ENCODE measurements at places on chromosomes 5 and 9.

DNA sequence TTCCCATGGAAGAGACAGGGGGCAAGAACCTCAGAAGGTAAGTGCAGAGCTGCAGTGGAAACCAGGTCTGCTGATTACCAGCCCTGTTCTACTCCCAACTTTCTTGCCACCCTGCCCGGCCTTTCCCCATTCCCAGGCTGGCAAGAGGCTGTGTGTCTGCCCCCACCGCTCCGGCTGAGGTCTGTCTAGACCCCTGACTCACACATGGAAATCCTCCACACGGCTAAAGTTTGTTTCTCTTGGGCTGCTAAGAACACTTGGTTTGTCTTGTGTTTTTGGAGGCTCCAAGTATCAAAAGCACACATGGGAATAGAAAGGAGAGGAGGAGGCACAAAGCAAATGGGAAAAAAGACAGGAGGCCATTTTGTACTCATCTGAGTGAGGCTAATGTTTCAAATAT is 168.3 kb downstream of the GABBR2 start:
- no peak for DNase-seq

GRCh38 chr9:114303571-114303970 is 19.3 kb upstream of the ORM1 start:
- no peak for DNase-seq

GRCh38 chr9:87181670-87182069 is 234.4 kb upstream of the GAS1 start:
- DNase-seq = no peak

GRCh38 chr9:129665389-129665775 is at the start of gene PRRX2:
TSS of gene PRRX2 (plus strand) at chr9:129665647. CDS start at chr9:129665868, 221 bp downstream.
- DNase-seq = no peak

- peak; percentile 65 for DNase-seq
Measured at GRCh38 chr9:18606281-18606680, 132.3 kb downstream of the ADAMTSL1 start.

- DNase-seq = no peak
Measured at GRCh38 chr9:132216861-132217619, 55.2 kb downstream of the NTNG2 start.

GRCh38 chr5:112491257-112491656 is 72.2 kb upstream of the EPB41L4A start:
- DNase-seq = peak; percentile 26

GRCh38 chr9:6884101-6884500 is 126.3 kb downstream of the KDM4C start:
- no peak for DNase-seq

- DNase-seq = no peak
Measured at GRCh38 chr5:31214229-31214628, 20.7 kb downstream of the CDH6 start.

DNA sequence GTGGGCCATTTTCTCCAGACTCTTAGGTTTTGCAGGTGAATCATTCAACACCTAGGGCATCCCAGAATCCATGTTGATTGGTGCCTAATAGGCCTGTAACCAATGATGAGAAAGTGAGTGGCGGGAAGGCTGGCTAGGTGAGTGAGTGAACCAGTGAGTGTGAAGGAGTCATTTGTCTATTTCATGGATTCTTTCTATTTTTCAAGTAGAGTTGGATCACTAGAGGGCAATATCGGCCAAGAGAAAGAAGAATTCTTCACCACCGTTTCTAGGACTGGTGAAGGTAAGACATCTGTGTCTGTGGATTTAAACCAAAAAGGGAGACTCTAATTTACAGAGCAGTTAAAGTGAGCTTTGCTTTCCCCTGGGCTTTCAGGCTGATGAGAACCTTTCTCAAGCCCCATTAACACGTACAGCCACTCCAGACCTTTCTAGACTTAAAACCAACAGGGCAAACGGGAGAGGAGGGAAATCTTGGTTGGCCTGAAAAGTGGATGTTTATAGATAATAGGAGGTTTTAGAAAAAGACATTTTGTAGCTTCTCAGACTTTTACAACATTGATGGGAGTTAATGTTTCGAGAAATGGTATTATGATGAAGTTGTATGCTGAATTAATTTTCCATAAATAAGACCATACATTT is 114.3 kb upstream of the IL12B start:
- DNase-seq = peak; percentile 60

DNA sequence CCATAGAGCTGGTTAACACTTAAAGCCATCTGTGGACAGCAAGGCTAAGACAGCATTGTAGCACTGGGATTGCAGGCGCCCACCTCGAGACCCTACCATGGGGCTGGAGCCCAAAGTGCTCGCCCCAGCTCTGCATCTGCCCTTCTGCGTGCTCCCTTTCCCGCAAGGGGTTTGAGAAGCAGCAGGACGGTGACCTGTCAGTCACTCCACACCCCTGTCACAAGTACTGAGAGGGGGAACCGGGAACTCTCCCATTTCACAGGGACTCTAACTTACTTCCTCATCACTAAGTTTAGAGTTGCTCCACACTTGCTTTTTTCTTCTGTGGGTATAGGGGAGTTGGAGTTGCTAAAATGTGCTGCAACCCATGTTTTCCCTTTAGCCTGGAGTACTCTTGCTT is 273.2 kb downstream of the SMARCA2 start:
- no peak for DNase-seq

GRCh38 chr9:90029386-90029785 is 424.6 kb downstream of the GADD45G start:
- no peak for DNase-seq

DNA sequence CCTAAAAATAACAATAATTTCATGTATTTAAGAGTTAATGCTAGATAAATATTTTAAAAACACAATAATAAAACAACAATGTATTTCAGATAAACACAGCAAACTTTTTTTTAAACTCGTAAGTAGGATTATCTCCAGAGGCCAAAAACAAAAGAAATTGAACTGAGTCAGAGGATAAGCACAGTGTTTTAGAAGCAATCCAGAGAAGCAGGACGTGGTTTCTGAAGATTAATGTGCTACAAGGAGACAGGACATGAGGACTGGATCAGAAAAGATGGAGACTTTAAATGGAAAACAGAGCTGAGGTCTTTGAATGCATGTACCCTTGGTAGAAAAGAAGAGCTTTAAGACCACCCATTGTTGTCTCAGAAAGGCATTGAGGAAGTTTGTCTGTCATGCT is 491.2 kb upstream of the TLE4 start:
- DNase-seq = no peak

DNA sequence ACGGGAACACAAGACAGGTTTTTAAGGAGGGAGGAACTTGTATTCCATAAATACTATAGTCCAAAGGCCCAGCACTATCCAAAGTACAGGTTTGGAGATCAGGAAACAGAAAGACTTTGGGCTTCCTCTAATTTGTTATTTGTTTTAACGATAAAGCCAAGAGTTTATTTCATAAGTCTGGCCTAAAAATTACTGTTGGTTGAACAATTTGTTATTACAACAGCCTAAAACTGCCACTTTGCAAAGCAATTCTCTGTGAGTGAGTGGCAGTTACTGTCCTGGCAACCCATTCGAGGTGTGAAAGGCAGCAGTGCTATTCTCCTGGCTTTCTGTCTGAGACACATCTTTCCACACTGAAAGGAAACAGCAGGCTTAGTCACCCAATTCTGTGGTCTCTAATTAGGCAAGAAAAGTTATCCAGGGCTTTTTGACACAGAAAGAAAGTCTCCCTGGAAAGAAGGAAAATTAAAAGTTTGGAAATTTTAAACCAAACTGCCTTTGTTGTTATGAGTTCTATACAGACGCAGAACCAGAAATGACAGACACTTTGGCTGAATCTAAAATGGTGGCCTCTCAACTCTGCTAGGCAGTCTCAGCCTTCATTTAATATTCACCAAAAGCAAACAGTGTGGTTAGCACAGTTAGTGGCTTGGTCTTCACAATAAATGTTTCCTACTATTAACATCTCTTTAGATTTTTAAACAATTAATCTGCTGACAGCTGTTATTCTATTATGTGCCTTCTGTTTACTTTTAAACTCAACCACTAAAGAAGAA is 33.9 kb downstream of the PSMB7 start:
- no peak for DNase-seq

DNA sequence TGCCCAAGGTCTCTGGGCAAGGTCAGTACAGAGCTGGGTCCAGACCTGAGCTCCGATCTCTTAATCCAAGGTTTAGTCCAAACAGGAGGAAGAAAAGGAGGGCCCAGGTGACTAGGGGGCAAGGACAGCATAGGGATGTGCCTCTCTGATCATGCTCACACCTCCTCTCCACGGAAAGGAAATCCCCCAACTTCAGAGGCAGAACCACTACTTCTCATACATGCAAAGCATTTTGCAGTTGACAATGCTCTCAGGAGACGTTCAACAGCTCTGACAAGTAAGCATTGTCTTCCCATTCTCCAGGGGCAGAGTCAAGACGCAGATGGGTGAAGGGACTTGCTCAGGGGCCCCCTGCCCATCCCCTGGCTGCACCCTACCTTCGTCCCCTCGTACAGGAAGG is 8.7 kb upstream of the CORO2A start:
- no peak for DNase-seq

DNA sequence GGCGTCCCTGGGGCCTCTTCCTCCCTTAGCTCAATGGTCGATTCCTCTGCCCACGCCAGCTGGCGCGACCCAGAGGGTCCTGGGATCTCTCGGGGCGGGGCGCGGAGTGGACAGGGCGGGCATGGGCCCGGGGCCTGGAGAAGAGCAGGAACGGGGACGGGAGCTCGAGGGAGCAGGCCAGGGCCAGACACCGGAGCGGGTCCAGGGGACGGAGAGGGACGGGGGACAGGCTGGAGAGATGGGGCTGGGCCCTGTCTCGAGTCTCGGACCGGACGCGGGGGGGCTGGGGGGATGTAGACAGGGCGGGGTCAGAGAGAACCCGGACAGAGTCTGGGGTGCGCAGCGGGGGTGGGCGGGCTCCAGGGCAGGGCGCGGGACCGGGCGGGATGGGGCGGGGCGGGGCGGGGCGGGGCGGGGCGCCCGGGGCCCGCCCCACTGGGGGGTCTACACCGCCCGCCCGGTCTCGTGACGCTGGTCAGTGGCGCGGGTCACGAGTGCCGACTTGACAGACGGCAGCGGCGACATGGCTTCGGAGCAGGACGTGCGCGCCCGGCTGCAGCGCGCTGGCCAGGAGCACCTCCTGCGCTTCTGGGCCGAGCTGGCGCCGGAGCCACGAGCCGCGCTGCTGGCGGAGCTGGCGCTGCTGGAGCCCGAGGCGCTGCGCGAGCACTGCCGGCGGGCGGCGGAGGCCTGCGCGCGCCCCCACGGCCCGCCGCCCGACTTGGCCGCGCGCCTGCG is at the start of gene UAP1L1:
TSS of gene UAP1L1 (plus strand) at position 508 of the 738 bp plus-strand sequence. CDS start at position 524, 16 bp downstream.
- DNase-seq = peak; percentile 45

DNA sequence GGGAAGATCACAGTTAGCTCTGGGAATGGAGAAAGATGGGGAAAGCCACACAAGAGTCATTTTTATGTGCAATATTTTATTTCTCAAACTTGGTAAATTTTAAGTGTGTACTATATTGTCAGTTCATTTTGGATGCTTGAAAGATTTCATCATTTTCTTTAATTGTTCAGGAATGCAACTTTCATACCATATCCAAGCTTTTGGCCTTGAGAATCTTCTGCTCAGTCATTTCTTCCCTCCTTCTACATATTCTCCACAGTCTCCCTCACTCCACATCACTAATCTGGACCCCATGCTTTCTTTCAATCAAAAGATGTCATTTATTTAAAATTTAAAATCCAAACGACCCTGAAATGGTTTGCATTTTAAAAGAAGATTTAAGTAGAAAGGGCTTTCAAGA is 135.4 kb downstream of the FAM114A2 start:
- DNase-seq = no peak

GRCh38 chr9:72955571-72955970 is 2.7 kb upstream of the ALDH1A1 start:
- no peak for DNase-seq

- DNase-seq = no peak
Measured at GRCh38 chr5:155897761-155898160, 429.2 kb upstream of the SGCD start.

DNA sequence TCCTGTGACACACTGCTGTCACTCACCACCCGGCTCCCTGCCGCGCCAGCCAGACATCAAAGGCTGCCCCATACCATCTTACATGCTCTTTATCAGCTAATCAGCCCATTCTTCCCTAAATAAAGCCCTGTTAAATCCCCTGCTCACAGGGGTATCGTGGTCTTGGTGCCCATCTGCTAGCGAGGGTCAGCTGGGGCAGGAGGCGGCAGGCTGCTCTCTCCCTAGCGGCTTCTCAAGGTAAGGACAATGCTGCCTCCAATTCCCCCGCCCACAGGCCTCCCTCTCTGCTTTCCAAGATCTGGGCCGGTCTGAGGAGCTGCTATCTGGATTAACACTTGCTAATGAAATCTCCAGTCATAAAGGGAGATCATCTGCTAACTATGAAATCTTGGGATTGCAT is 26.8 kb downstream of the BARHL1 start:
- DNase-seq = no peak

DNA sequence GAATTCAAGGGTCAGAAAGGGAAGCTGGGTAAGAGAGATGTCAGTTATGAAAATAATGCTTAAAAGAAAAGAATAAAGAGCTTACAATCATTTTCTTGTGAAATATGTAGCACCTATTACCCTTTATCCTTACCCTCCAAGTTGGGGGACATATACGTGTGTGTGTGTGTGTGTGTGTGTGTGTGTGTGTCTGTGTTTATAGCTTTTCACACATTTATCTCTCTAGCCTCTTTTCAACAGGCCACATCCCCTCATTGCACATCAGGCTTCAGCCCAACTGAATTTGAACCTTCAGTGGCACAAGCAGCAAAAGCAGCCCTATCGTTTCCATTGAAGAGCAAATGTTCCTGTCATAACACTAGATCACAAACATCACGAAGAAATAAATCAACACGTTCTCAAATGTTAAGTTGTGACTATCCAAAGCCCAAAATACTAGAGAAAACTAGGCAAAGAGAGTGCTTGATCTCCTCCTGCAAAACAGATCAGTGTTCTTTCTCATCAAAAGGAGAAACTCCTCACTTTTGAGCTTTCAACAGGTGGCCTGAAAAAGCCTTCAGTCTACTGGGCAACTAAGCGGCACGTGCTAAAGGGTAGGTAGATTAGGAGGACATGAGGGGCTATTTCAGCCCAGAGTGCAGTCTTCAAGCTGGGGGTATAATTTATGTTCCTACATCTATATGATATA is 416.4 kb downstream of the EFNA5 start:
- DNase-seq = no peak

GRCh38 chr5:14281746-14282181 is 138.6 kb downstream of the TRIO start:
- no peak for DNase-seq

GRCh38 chr9:109466623-109467590 is 31.2 kb downstream of the PTPN3 start:
- peak; percentile 29 for DNase-seq

DNA sequence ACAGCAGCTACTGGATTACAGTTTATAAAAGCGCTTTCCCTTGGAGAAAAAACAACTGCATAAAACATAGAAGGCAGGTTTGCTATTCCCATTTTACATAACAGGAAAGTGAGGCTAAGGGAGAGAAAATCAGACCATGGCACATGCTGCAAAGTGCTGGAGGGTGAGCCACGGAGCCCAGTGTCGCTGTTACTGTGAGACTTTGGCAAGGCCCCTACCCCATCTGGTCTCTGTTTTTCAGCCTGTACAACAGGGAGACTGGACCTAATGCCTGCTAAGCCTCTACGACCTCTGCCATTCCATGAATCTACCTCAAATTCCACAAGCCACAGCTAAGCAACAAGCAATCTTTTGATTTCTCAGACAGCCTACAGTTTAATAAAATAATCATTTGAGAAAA is 139.2 kb downstream of the GABBR2 start:
- DNase-seq = no peak

Measured in H4 (cell line).